Thoracic aorta (tissue), 2 donors: ENCODE measurements at places on chromosomes 5 and 9. TPM values are rescaled to one million over a fixed set of nuclear protein-coding genes. Genes with fewer than 3 reads are reported as not detected.

DNA sequence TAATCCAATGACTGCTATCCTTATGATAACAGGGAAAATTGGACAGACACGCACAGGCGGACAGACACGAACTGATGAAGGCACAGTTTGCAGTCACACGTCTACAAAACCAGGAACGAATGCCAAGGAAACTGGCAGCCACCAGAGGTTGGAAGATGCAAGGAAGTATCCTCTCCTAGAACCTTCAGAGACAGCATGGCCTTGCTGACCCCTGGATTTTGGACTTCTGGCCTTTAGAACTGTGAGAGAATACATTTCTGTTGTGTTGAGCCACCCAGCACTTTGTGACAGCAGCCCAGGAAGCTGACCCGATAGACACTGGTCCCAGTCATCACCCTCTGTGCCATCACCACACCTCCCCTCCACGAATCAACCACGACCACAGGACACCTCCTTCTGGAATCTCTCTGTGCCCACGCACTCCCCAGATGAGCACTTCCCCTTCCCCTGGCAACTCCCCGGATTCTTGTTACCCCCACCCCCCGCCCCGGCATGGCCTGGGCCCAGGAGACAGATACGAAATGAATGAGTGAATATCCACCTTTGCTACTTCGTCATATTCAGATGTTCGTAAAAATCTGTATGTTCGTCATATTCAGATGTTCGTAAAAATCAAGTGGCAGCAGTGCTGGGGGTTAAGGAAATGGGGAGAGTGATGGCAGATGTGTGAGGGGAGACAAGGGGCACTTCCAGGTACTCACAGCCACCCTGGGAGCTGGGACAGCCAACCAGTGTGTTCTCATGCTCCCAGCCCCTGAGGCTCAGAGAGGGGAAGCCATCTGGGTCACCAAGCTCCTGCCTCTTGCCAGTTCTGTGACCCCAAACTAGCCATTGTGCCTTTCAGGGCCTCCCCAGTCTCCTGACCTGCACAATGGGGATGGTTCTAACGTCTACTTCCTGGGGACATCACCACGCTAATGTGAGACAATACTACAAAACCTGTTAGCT, 18.5 kb downstream of the GBGT1 start:
- H3K4me1 ChIP-seq: peaks cover 34% of the 10 kb centered on the region
- no peaks in the 10 kb centered on the region for H3K27me3 ChIP-seq
- no peak overlapping the region for H3K4me3 ChIP-seq
- no peak for DNase-seq

The SOWAHA gene
- 0.68 TPM for total RNA-seq

The HSD17B3 gene
- 1.4 TPM for total RNA-seq

- no peaks in the 10 kb centered on the region for H3K36me3 ChIP-seq
- H3K27me3 ChIP-seq: no peaks in the 10 kb centered on the region
- peak; percentile 79 for DNase-seq
- peaks cover 28% of the 10 kb centered on the region for H3K4me1 ChIP-seq
Observed at GRCh38 chr9:113343732-113344231, 3.7 kb upstream of the WDR31 start.

The FAM114A2 gene
- total RNA-seq: 33.2 TPM

The HK3 gene
- total RNA-seq: 26.1 TPM
